Progenitor cell of endocrine pancreas (in vitro differentiated cells): ENCODE measurements at places on chromosomes 1 and 21.

- no peak for DNase-seq
Observed at GRCh38 chr1:19036813-19037605, 80.5 kb upstream of the IFFO2 start.

- DNase-seq = no peak
Observed at GRCh38 chr1:161486806-161487741, 18.2 kb upstream of the FCGR2A start.

DNA sequence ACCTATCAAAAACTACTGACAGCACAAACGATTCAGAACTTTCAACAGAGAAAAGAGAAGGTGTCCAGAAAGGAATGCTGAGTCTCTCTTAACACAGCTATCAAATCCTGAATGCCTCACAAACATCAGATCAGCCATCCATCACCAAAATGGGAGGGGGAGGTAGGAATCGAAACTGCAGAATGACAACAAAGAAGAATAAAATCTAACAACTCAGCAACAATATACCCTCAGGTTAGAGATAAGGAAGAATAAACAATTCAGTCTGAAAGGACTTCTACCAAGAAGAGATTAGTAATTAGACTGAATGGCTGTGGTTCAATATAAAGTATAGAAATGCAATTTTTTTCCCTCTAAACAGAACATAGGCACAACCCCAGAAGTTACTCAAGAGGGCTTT is 94.4 kb downstream of the RERE start:
- DNase-seq = no peak

DNA sequence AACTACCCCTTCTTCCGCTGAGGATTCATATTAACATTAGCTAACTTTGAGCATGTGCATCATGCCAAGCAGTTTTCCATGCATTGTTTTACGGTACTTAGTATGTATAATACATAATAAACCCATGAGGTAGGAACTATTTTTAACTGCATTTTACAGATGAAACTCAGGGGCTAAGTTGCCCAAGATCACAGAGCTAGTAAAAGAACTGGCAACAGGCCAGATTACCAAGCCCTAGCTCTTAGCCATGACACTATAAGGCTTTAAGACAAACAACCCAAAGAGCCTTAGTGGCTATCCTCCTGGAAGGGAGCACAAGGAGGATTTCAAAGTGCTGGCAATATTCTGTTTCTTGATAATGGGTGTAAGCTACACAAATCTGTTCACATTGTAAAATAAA is 6.1 kb downstream of the AK2 start:
- no peak for DNase-seq

DNA sequence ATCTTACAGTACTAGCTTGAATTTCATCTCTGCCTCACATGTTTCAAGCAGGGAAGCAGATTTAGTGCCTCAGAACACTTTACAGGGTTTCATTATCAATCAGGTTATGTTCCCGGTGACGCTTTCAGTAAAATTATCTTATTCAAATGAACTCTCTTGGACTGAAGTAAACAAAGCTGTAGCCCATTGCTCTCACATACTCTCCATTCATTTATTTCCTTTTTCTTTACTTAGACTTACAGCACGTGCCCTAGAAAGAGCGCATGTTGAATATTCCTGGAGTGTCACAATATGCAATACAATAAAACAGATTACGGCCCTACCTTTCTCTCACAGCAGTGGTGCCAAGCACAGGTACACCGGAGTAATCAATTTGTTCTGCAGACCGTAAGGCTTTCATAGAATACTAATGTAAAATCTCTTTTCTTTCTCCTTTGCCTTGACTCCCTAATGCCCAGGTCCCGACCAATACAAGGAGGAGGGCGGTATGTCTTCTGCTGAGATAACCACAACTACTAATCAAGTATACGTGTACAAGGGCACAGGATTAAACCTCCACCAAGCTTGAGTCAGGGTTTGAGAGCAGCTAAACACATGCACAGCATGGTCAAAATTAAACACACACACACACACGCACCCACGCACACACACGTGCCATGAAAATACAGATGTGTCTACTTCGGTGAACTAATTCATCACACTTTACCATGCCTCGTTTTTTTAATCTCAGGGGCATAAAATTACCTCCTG is 62.8 kb downstream of the NRIP1 start:
- no peak for DNase-seq

- no peak for DNase-seq
Observed at GRCh38 chr1:230498704-230499103, 72.6 kb upstream of the PGBD5 start.

DNA sequence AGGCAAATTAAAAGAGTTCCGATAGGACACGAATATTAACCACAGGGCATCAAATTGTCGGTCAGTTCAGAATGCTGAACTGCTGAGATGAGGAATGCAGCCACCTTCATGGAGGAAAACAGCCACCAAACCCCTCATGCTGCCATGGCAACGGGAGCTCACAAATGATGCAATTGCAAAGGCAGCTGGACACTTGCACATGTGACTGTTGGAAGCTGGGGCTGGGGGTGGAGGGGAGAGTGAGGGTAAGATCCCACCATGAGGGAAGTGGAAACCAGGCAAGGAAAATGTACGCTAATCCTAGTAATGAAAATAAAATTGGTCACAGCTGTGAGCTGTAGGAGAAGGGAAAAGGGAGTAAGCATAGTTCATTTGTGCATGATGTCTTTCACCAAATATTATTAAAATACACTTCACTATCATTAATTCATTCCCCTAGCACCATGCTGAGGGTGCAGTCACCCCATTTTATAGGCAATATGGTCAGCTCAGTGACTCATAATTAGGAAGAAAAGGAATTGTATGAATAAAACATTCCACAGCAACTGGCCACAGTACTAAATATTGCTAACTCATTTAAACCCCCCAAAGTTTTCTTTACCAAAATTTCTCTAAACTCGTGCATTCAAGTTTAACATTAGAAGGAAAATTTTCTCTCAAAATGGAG is 15.3 kb downstream of the BECN2 start:
- DNase-seq = peak; percentile 15

DNA sequence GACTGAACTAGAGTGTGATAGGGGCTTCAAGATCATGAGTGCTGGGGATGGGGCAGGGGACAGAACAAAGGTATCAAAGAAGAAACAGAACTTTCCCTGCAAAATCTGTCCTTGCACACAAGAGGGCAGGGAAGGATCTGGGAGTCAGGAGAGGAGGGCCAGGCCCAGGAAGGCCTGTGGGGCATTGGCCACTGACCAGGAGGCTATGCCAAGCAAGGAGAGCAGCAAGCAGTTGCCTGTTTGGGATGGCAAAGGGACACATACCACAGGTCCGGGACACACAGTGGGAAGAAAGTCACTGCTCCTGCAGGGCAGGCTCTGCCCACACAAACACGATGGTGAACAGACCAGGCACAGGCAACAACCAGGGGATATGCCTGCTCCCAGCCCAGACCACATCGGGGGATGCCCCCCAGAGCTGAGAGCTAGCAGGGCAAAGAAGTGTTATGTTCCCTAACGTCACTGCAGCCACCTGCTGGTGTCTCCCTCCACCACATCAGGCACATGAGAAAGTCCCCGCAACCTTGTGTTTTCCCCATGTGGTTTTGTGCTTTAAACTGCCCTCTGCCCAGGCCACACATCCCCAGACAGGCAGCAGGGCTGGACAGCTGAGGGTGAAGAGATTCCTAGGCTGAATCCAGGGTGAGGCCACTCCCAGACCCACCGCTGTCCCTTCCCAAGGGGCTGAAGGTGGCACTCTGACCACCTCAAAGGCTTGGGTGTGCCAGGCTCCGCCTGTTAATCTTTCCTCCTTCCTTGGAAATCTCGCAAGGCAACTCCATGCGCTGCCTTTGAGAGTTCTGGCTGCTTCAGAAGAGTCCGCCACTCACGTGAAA is 53.6 kb downstream of the KIF21B start:
- DNase-seq = no peak

DNA sequence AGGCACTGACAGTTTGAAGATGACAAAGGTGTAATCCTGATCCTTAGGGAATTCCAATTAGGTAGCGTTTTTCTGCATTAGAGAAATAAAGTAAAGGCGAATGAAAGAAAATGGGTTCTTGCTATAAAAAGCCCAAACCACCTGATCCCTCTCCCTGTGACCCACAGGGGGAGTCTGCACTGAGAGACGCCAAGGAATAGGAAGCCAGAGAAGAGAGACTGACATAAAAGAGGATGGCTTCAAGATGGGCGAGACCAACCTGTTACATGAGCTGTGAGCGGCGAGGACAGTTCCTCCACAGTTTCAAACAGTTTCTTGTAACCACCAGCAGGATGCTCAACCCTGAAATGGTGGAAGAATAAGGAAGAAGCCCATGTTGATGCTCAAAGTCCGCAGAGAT is 1.4 kb downstream of the RPE65 start:
- DNase-seq = no peak

DNA sequence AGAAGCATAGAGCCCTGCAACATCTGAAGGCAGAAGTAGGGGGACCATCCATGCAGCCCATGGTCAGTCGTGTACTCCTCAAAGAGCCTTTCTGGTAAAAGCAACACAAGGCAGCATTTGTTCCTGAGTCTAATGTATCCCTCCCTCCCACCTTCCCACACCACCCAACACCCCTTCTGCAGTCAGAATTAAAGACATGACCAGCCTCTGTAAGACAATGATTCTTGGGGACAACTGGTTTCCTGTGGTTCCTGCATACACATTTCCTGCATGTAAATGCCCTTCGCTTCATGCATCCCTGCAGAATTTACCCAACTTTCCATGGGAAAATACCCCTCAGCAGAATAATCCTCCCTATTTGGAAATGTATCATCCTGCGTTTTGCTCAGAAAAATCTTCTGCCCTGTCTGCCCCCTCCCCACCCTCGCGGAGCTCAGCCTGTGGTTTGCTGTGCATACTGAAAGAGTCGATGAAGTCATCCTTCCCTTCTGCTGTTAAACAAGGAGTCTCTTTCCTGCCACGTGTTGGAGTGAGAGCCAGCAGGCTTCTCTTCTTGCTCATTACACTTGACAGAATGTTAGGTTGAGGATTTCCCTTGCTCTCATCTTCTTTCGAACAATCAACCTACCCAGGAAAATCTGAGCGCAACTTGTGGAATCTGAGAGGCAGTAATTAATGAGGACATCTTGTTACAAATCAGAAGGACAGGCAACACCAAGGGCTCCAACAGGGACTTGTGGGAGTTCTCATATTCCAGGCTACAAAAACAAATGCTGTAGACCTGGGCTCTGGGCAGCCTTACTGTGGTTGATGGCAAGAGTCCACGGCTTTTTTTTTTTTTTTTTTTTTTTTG is 4.7 kb downstream of the TNN start:
- DNase-seq = no peak

GRCh38 chr1:182968151-182968741 is 15.3 kb upstream of the SHCBP1L start:
- DNase-seq = no peak

- DNase-seq = no peak
Observed at GRCh38 chr1:192945390-192946130, 113.6 kb downstream of the UCHL5 start.

DNA sequence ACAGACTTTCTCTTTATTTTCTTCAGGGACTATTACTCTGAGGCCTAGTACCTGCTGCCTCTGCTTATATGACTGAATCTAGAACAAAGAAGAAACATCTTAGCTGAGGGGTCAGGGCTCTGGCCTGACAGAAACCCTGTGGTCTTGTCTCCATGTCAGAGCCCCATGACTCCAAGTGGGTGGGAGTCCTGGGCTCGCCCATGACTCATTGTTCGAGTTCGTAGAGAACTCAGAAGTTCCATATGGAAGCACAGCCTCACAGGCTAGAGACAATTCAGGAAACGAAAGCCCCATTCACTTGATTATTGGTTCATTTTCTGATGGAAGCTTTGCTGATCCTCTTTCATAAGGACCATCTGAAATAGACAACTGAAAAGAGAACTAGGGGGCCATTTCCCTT is 73.2 kb downstream of the CD58 start:
- DNase-seq = no peak
